ENCODE measurements at places on chromosomes 1 and 21.

- no peak for DNase-seq
Measured at GRCh38 chr1:100581096-100581705, 43.3 kb downstream of the GPR88 start.

GRCh38 chr1:64864018-64864940 is 102.1 kb downstream of the JAK1 start:
- no peak for DNase-seq

DNA sequence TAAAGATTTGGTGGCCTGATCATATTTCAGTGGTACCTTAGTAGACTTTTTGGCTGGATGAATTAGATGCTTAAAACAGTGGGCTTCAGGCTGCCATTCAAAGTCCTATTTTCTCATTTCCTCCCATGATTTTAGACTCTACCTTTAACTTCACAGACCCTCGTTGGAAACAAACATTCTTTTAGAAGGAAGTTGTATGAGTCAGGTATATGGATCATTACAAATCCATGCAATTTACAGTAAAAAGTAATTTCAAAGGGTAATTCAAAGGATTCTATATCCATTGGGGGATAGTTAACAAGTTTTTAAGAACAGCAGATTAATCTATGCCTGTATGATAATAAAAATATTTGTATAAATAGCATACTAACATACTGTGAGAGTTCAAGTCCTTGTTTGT is 216.9 kb upstream of the RRP15 start:
- DNase-seq: no peak

- no peak for DNase-seq
Measured at GRCh38 chr1:165365341-165365740, 8.8 kb upstream of the LMX1A start.

- no peak for DNase-seq
Measured at GRCh38 chr1:192703283-192704206, 67.6 kb downstream of the RGS13 start.

DNA sequence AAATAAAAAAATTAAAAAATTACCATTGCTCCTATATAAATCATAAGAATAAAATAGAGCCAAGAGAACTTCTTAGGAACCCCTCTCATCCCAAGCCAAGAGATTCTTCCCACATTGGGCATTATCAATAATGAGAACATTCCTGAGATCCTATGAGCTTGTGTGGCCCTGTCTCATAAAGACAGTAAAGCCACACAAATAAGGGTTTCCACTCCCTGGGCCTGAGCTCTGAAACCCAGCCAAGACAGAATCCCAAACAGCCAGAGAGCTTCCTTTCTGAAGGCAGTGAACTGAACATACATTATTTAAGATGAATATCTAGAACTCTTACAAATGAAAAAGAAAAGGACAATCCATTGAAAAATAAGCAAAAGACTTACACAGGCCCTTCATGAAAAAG is 68.3 kb downstream of the SLC45A1 start:
- no peak for DNase-seq

- peak; percentile 91 for DNase-seq
Measured at GRCh38 chr1:204837440-204838084, 33.1 kb upstream of the NFASC start.

DNA sequence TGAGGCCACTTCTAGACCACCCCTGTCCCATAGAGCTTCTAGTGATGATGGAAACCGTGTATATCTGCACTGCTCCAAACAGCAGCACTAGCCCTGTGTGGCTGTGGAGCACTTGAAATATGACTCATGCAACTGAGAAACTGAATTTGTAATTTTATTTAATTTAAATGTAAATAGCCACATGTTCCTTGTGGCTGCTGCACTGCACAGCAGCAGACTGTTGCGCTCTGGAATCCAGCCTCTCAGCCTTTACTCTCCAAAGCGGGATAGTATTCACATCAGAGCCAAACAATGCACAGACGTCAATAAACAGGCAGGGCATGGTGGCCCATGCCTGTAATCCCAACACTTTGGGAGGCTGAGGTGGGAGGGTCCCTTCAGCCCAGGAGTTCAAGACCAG is 12.0 kb downstream of the CAPN2 start:
- no peak for DNase-seq
